Fibroblast of lung (primary cell): ENCODE measurements at places on chromosomes 5 and 9. TPM values are rescaled to one million over a fixed set of nuclear protein-coding genes. Genes with fewer than 3 reads are reported as not detected.

GRCh38 chr5:143343042-143343441 is 60.4 kb downstream of the NR3C1 start:
- peaks cover 6% of the 10 kb centered on the region for H3K4me1 ChIP-seq
- H3K27ac ChIP-seq: no peak overlapping the region
- no peaks in the 10 kb centered on the region for H3K27me3 ChIP-seq

- no peak overlapping the region for H3K27ac ChIP-seq
- H3K4me3 ChIP-seq: no peak overlapping the region
- DNase-seq: no peak
- H3K27me3 ChIP-seq: no peaks in the 10 kb centered on the region
These were observed 77.4 kb upstream of the TMEM171 start for GRCh38 chr5:73042993-73043392.

DNA sequence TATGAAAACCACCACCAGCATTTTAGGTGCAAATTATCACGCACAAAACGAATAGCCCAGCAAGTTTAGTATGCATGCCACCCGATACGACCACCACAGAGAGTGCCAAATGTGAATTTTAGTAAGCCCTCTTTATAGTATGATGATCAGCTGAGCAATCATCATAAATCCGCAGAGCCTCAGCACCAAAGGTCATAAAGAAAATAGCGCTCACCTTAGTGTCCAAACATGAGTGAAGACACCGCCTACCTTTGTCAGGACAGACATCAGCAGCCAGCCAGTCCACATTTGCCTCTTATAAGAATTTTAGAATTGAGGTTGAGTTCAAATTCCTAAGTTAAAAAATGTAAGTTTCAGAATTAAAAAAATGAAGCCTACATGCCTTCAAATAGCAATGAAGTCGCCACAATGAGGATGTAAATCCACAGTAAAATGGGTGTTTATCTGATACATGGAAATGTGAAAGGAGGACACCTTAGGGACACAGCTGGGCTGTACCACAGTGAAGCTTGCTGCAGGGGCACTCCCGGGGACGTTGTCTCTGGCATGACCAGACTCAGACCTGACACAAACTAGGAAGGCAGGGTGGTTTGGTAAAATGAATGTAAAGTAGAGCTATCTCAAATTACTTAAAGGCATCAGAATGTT is 149.0 kb downstream of the AUH start:
- no peaks in the 10 kb centered on the region for H3K36me3 ChIP-seq
- no peaks in the 10 kb centered on the region for H3K27me3 ChIP-seq
- H3K27ac ChIP-seq: no peak overlapping the region
- no peak for DNase-seq

DNA sequence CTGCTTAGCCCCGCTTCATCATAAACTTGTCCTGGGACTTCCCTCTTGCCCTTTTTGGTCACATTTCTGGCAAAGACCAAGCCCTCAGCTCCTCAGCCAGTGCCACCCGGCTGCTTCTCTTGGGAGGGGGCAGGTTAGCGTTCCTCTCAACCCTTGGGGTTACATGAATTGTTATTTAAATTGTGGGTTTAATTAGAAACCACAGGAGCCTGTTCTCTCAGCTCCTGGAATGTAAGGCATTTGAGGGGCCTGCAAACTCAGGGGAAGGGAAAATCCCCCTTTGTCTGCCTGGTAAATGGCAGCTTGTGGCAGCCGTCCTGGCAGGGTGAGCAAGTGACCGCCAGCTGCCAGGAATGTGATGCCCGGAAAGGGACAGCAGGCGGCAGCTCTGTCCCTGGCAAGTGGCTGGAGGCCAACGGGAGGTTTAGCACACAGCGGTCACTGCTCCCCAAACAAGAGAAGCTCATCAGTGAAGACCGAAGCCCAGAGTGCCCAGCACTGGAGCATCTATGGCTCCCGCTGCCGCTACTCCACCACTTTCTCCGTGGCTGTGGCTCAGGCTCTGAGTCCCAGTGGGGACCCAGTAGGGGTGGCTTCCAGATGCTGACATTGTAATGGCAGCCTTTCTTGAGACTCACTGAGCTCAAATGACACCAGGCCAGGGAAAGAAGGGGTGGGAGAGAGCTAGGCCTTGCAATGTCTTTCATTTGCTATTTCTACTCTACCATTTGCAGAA is 51.7 kb downstream of the SHB start:
- peak overlapping the region; percentile 54 for H3K27ac ChIP-seq
- H3K4me1 ChIP-seq: peaks cover 16% of the 10 kb centered on the region
- no peak overlapping the region for H3K4me3 ChIP-seq

DNA sequence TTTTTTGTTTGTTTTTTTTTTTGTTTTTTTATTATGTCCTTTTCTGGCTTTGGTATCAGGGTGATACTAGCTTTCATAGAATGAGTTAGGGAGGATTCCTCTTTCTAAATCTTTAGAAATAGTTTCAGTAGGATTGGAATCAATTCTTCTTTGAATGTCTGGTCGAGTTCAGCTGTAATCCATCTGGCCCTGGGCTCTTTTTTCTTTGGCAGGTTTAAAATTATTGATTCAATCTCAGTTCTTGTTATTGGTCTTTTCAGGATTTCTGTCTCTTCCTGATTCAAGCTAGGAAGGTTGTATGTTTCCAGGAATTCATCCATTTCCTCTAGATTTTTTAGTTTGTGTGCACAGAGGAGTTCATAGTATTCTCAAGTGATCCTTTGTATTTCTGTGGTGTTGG is 34.9 kb downstream of the IQGAP2 start:
- no peak overlapping the region for H3K27ac ChIP-seq
- no peak overlapping the region for H3K4me3 ChIP-seq
- H3K36me3 ChIP-seq: no peaks in the 10 kb centered on the region
- DNase-seq: no peak
- no peaks in the 10 kb centered on the region for H3K27me3 ChIP-seq

DNA sequence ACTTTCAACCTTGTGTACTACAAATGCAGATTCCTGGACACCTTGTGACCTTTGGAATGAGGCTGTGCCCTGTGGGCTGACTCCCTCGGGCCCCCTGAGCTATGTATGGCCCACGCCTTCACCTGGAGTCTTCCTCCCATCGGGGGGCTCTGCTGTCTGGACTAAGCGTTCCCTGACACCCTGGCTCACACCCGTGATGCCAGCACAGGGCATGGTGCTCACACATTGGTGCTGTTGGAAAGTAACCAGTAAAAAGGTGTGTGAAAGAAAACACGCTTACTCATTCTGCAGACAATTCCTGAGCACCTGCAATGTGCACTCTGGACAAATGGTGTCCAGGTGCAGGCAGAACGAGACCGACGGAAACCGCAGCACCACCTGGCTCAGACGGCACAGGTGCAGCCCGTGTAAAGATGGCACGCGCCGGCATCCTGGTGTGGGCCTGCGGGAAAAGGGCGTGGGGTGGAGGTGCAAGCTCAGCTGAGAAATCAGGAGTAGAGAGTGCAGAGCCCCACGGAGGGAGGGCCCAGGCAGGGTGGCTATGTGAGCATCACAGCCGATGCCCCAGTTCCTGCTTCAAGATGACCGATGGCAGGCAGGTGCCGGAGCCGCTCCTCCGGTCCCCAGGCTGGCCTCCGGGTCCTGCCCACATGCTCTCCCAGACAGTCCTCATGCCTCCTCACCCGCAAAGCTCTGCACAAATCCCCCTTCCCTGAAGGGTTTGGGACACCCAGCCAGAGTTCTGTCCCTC is 11.0 kb downstream of the LPCAT1 start:
- no peak for DNase-seq
- peaks cover 27% of the 10 kb centered on the region for H3K4me1 ChIP-seq
- no peak overlapping the region for H3K4me3 ChIP-seq
- peaks cover 22% of the 10 kb centered on the region for H3K36me3 ChIP-seq
- H3K27ac ChIP-seq: peak overlapping the region; percentile 80

DNA sequence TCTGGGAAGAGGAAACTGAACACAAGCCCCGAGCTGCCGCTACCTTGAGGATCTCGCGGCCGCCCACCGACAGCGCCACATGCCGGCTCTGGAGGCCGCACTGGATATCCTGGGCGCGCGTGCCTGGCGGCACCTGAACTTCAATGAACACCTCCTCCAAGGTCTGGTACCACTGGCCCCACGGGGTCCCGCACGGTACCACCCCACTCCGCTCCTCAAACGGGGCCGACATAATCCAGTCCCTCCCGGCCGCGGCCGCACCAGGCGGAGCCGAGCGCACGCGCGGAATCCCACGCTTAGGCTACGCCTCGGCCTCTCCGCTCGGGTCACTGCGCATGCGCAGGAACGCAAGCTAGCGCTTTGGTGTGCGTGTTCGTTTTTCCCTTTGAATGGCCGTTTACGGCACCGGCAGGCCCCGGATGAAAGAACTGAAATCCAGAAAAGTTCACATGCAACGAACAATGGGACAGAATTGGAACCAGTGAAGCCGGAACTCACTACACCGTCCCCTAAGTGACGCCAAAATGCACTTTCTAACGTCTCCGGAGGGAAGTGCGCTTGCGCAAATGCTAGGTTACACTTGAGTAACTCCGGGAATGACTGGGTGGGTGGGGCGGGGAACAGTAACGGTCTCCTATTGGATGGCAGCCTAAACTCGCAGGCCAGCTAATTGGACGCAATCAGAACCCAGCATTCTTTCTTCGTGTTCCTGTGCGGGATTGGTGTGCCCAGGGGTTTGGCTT is at the start of gene NUDCD2:
Gene NUDCD2, minus strand, starts transcription at position 284 of the 743 bp plus-strand sequence. Its CDS starts 52 bp downstream, at position 232.
- H3K27me3 ChIP-seq: no peaks in the 10 kb centered on the region
- no peaks in the 10 kb centered on the region for H3K4me1 ChIP-seq
- no peaks in the 10 kb centered on the region for H3K36me3 ChIP-seq
- DNase-seq: peak; percentile 98
- peak within 1 kb of the TSS; percentile 98 for H3K27ac ChIP-seq

DNA sequence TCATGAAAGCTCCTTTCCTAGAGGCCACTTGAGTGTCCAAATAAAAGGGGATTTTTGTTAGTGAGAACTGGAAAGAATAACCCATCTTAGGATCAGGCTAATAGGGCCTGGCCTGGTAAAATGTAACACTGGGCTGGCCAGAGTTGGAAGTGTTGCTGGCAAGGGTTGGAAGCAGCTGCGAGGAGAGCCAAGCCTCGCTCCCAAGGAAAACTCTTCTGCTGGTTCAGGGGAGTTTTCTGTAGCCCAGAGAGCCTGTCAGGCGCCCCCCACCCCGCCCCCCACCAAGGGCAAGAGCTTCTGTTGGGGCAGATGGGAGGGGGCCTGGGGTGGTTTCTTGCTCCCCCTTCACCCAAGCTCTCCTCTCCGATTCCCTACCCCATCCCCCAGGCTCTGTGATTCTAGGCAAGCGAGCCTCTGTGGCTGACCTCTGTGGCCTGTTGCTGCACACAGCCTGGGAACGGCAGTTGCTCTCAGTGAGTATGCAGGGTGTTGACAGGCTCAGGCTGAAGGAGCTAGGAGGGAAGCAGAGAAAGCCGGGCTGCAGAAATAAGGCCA is 547.8 kb downstream of the CCDC171 start:
- DNase-seq: peak; percentile 96
- peak overlapping the region; percentile 41 for H3K27ac ChIP-seq
- H3K4me1 ChIP-seq: peaks cover 18% of the 10 kb centered on the region

- no peaks in the 10 kb centered on the region for H3K4me1 ChIP-seq
- H3K27me3 ChIP-seq: peaks cover 5% of the 10 kb centered on the region
- DNase-seq: no peak
- H3K27ac ChIP-seq: no peak overlapping the region
- no peaks in the 10 kb centered on the region for H3K36me3 ChIP-seq
- no peak overlapping the region for H3K4me3 ChIP-seq
These were observed 4.4 kb downstream of the ST8SIA4 start for GRCh38 chr5:100898504-100899346.

DNA sequence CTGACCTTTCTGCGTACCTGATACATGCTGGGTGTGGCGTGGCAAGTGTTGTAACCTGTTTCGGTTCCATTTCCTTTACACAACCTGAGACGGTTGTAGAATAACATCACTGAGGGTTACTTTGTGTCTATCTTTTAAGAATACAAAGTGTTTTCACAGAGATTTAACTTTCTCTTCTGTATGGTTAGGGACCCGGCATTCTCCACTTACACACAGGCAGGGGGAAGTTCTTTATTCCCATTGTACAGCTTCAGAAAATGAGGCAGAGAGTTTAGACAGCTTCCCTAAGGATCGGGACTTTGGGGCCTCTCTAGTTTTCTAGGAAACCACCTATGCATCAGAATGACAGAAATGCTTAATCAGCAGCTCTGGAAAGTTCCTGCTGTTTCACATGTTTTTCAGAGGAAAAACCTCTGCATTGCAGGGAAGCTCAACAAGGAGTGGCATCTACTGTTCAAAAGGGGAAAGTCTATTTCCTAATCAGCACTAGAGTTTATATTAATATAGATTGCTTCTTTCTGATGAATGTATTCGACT is 41.3 kb downstream of the CAST start:
- no peak for DNase-seq
- no peaks in the 10 kb centered on the region for H3K27me3 ChIP-seq
- no peaks in the 10 kb centered on the region for H3K36me3 ChIP-seq
- peak overlapping the region; percentile 57 for H3K4me3 ChIP-seq
- H3K27ac ChIP-seq: peak overlapping the region; percentile 95

- no peak overlapping the region for H3K4me3 ChIP-seq
- no peaks in the 10 kb centered on the region for H3K36me3 ChIP-seq
- no peak overlapping the region for H3K27ac ChIP-seq
- no peaks in the 10 kb centered on the region for H3K4me1 ChIP-seq
- peaks cover 12% of the 10 kb centered on the region for H3K27me3 ChIP-seq
- peak; percentile 78 for DNase-seq
These were observed 1.1 kb upstream of the OTULINL start for GRCh38 chr5:14580398-14581034.

GRCh38 chr9:137320555-137321384 is 18.7 kb upstream of the NRARP start:
- no peaks in the 10 kb centered on the region for H3K36me3 ChIP-seq
- H3K27me3 ChIP-seq: no peaks in the 10 kb centered on the region
- no peak overlapping the region for H3K27ac ChIP-seq
- no peak overlapping the region for H3K4me3 ChIP-seq

- no peaks in the 10 kb centered on the region for H3K36me3 ChIP-seq
- H3K4me3 ChIP-seq: no peak overlapping the region
- no peak overlapping the region for H3K27ac ChIP-seq
- no peaks in the 10 kb centered on the region for H3K27me3 ChIP-seq
These were observed 183.3 kb upstream of the DMAC1 start for GRCh38 chr9:7982907-7983306.

DNA sequence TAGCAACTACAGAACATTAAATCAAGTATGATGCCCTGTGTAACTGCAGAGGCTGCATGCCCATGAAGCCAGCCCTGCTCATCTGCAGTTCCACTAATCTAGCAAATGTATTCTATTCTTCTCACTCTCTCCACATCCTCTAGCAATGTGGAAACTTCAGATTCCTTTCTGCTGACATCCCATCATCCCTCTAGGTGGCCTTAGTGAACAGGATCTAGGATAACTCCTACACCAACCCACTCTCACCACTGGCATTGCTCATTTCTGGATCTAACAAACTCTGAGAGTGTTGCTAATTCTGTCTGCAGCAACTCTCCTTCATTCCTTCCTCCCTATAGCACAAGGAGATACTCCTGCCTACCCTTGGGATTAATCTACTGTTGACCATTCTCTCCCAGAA is 80.8 kb downstream of the FAM81B start:
- no peaks in the 10 kb centered on the region for H3K27me3 ChIP-seq
- no peak overlapping the region for H3K27ac ChIP-seq
- DNase-seq: peak; percentile 3
- peaks cover 4% of the 10 kb centered on the region for H3K36me3 ChIP-seq
- H3K4me3 ChIP-seq: no peak overlapping the region
- no peaks in the 10 kb centered on the region for H3K4me1 ChIP-seq

Gene MYORG
- total RNA-seq: 0.26 and 0.83 TPM in 2 replicates

Gene TSSK1B
- total RNA-seq: under 0.01 and 0.50 TPM in 2 replicates

Gene NIPAL4
- total RNA-seq: 0.17 and 0.26 TPM in 2 replicates

Gene HK3
- under 0.01 TPM in 1 of 2 replicates, not detected in the other for total RNA-seq

Gene PPIP5K2
- 41.6 and 42.1 TPM in 2 replicates for total RNA-seq

Gene CER1
- total RNA-seq: not detected in 2 replicates
